ENCODE measurements at places on chromosomes 12 and 14. TPM values are rescaled to one million over a fixed set of nuclear protein-coding genes. Genes with fewer than 3 reads are reported as not detected.

MGP gene
- total RNA-seq, result 2.1 TPM

BICDL1 gene
- total RNA-seq, result 5.8 TPM

DNA sequence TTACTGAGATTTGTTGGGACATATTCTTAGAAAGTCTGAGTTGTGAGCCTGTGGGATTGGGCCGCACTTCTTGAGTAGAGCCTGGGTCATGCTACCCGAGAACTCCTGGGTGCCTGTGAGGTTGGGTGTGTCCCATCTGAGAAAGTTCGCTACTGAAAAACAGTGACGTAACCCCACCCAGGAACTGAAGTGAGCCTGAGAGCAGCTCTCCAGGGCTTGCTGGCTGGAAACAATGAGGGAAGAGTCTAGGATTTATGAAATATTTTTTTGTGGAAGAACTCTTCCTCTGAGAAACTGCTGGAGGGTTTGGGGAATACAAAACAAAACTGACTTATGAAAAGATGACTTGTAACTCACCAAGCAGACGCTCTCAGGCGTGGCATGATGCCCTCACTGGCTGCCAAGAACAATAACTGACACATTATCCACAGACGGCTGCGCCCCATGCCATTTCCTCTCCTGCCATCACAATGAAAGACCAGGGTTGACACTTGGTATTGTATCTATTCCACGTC is 69.2 kb downstream of the RASSF3 start:
- H3K36me3 ChIP-seq, result no peaks in the 10 kb centered on the region
- H3K27ac ChIP-seq, result peak overlapping the region; percentile 93
- peak; percentile 90 for DNase-seq
- H3K4me3 ChIP-seq, result peak overlapping the region; percentile 65
- H3K4me1 ChIP-seq, result peaks cover 44% of the 10 kb centered on the region

GRCh38 chr14:37721976-37722659 is 126.7 kb downstream of the TTC6 start:
- DNase-seq, result no peak
- H3K27ac ChIP-seq, result no peak overlapping the region
- no peaks in the 10 kb centered on the region for H3K4me1 ChIP-seq
- no peak overlapping the region for H3K4me3 ChIP-seq
- H3K36me3 ChIP-seq, result no peaks in the 10 kb centered on the region

DNA sequence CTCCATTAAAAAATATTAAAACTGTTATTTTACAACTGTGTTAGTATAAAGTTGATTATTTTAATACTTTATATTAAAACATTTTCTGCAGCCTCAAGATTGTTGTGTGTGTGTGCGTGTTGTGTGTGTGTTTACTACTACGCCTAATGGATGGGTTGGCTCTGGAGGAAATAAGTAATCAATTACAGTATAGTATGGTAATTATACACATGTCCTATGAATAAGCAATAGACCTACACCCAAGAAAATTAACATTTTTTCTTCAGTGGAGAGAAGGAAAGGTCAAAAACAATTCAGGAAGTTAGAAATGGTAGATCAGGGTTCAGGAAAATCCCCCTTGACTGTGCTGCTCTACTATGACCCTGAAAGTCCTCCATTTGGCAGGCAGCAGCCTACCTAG is 65.7 kb upstream of the DYRK2 start:
- H3K27ac ChIP-seq, result no peak overlapping the region
- H3K27me3 ChIP-seq, result no peaks in the 10 kb centered on the region
- H3K36me3 ChIP-seq, result no peaks in the 10 kb centered on the region
- no peak for DNase-seq

DNA sequence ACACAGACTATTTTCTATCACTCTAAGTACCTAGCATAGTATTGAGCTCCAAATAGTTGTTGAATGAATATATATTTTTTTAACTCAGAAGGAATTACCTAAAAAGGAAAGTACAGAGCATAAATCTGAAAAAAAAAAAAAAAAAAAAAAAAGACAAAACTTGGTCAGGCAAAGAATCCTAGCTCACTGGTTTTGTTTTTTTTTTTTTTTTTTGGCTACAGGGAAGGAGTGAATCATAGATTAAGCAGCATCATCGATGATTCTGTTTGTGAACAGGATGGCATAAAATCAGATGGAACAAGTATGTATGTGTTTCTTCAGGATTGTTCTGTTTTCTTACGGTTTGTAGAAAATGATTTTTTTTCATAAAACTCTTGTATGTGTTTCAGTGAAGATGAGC is 66.1 kb upstream of the BCAT1 start:
- no peak overlapping the region for H3K4me3 ChIP-seq
- H3K27ac ChIP-seq, result no peak overlapping the region
- H3K27me3 ChIP-seq, result no peaks in the 10 kb centered on the region
- no peak for DNase-seq
- no peaks in the 10 kb centered on the region for H3K36me3 ChIP-seq
